NCI-H2081 treated with DMSO at 0.1 percent for 48 hours (cell line): ENCODE measurements at places on chromosomes 5 and 9.
A peak's percentile ranks its signal among the peaks of the same experiment; 100 is the strongest.

DNA sequence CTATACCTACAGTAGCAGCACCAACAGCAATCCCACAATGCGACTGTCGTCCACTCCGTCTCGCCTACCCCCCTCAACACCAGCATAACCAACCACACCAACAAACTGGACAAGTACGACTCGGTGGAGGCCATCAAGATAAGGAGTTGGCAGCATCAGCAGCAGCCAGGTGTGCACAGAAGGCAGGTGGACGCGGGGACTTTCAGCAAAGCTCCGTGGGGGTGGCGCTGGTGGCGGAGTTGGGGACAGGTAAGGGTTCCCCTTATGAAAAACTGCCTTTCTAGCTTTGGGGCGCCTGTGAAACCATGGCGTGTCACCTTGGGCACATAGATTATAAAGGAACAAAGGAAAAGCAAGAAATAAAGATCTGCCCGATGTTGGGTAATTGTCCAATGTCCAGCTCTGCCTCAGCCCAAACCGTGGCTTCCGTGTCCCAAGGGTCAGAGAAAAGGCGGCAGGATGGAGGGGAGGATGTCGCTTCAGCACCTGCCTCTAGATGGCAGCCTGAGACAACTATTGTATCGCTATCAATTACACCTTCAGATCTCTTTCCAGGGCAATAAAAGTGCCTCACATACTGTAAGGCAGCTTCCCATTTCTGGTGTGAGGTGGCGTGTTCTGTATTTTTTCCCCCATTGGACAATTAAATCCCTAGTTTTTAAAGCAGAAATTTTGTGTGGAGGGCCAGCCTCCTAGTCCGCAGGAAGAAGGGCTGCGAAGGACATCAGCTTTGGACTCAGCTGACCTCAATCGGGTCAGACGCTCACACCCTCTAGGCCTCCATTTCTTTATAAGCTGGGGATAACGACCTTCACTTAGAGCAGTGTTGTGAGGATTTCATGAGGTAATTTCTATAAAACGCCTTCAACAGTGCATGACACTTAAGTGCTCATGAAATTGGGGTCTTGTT lies 58.8 kb downstream of the MTRR start:
- peak; percentile 77 for DNase-seq

DNA sequence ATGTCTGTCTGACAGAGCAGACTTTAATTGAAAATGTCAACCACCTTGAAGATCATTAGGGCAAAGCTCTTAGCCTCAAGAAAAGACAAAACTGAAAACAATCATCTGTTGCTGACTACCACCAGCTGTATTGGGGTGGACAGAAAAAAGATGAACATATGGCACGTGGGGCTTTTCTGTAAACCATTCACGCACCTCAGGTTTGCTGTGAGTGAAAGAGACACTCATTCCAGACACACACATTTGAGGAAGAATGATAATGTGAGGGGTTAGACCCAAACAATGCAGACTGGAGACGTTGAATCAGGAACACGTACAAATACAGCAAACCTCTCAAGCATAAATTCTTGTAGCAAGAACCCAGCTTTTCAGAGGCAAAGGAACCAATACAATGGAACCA lies 158.7 kb downstream of the EBF1 start:
- no peak for DNase-seq

DNA sequence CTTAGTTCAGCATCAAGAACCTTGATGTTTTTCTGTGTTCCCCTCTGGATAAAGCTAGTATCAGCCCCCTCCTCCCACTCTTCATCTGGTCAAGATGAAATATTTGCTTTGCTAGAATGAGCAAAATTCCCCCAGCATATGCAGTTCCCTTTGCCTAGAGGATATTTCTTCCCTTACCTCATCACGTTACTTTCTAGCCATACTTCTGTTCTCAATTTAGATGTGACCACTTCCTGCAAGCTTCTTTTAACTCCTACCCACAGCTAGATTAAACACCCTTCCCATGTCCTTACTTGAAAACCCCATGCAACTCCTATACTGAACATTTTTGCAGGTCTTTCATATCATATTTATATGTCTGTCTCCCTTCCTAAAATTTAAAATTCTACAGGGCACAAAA lies 178.9 kb upstream of the TUSC1 start:
- DNase-seq = no peak

GRCh38 chr9:101117161-101117560 lies 88.6 kb downstream of the PLPPR1 start:
- no peak for DNase-seq

DNA sequence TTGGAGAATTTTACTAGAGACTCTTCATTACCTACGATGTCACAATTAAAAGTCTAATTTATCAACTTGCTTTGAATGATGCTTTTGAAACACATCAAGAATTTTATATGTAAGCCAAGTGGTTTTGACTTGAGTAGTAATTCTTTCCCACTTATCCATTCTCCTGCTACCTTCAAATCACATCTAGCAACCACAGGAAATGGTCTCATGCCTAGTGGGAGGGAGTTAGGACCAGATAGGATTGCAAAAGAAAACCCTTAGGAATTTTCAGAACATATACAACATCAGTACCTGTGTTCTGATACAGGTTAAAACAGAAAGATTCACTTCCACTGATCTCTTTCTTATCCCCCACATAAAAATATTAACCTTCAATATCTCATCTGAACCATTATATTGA lies 260.4 kb downstream of the CWC27 start:
- DNase-seq = no peak

DNA sequence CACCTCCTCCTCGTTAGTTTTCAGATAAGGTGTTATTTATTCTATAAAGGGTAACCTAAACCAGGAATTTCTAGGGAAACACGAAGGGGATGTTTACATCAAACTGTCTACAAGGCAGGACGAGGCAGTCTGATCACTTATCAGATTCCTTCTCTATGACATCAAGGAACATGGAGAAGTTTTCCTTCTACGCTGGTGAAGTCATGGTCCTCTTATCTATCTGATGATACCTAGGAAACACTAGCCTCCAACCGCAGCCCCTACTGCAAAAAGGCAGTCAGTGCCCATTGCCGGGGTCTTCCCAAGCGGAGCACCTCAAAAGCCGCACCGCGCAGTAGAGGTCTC lies 1.5 kb downstream of the MPDZ start:
- no peak for DNase-seq

DNA sequence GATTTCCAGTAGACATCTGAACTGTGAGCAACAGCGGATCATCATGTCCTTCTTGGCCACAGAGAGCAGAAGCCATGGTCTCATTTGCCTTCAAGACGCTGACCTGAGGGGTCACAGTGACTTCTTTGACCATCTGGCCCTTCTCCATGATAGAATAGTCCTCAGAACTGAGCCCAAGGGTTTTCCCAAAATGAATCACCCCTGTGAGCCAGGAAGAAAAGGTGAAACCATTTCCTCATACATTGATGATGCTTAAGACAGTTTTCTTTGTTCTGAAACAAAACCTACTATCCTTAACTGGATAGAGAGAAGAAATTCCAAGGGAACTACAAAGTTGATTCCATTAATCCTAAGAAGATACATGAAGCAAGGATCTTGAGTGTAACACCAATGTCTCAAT lies 503.9 kb downstream of the CTNND2 start:
- DNase-seq = no peak

DNA sequence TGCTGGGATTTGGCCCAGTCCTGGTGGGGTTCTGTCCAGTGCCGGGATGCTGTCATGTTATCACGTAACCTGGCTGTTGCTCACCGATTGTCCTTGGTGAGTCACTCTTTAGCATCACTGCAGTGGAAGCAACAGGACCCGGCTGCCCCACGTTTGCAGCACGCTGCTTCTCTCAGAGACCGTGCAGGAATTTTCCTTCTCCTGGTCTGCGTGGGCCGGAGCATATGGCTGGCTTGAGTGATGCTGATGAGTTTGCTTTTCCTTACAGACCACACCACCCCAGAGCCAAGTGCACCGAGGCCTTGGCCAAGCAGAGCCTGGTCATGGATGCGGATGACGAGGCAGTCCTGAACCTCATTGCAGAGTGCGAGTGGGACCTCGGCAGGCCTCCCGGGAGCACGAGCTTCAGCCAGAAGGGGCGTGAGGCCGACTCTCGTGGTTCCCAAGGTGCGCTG lies 21.4 kb downstream of the CEP72 start:
- DNase-seq = no peak

GRCh38 chr9:2634153-2634552 lies 12.6 kb downstream of the VLDLR start:
- DNase-seq = no peak

DNA sequence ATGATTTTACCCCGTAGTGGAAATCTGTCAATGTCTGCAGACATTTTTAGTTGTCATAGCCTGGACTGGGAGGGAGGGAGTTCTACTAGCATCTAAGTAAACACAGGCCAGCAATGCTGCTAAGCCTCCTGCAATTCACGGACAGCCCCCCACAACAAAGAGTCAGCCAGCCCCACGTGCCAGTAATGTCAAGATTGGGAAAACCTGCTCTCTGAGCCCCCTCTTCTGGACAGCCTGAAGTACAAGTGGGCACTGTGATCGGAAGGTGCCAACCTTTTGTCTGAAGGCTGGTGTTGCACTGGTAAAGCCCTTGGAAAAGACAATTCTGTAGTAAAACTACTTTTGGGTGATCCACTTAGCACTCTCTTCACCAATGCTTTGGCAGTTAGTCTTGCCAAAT lies 154.5 kb downstream of the TARS1 start:
- DNase-seq = no peak

DNA sequence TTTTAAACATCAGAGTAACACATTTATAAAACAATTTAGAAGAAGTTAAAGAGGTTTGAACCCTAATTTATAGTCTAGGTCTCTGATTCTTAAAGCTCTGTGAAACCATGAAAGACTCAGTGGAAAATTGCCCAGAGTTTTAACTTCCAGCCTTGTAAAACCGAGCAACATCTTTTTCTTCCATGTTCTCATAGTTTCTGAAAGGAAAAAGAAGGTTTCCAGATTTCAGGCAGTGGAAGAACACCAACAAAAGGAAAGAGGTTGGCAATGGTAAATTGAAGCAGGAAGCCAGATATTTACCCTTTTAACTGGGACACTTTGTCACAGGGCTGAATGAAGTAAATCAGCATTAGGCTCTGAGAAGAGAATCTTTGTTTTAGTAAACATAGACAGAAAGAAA lies 1999.3 kb downstream of the MAT2B start:
- no peak for DNase-seq

DNA sequence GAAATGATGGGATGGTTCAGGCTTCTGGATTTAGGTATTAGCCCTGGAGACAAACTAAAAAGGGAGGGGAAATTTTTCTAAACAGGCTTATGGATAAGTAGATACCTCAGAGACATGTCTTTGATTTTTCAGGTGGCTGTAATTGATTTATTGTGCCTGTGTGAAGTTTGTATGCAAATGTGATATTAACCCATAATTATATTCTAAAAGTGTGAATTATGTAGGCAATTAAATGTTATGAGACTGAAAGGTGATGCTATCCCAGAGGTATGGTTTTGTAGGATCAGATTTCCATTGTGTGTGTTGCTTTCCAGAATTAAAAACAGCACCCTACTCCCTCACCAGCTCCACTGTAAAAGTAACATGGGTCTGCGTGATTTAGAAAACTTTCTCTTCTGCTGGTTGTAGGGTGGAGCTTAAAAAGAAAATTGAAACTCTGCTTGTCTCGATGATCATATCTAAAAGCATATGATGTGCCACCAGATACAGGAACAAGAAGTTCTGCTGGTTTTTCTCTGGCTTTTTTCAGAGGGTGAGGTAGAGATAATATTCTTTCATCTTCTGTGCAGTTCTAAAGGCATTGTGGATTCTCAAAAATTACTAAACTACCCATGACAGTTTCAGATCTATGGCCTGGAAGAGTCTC lies 71.8 kb upstream of the TAF11L2 start:
- peak; percentile 59 for DNase-seq

DNA sequence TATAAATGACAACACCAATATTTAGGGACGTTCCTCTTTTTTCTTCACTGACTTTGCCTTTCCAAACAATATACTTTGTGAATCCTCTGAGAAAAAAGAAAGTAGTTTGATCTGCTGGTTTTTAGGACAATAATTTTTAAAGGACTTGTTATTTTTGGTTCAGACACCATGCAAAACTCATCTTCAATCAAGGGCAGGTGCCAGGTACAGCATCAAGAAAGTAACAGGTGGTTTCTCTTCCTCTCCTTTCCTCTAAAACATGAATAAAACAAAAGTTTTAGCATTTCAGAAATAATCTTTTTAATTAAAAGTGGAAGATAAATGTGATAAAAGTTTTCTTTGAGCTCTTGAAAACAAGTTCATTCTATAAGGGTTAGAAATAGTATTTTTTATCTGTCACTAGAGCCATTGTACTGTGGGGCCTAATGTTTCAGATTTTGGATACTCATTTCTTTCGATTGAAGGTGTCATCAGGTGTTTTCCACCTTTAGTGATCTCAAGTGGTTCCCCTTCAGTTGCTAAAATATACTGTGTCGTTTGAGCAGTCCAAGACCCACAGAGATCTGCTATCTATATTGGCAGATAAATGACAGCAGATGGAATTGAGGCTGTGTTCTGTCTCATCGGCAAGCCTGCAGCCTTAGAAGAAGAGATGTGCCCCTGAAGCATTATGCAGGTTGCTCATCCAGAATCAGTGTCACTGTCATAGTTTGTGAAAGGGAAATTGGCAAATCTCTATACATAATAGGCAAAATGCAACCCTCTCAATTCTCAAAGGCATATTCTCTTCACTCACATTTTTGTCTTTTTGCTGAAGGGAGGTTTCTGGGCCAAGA lies 499.7 kb downstream of the PDE4D start:
- DNase-seq = no peak

DNA sequence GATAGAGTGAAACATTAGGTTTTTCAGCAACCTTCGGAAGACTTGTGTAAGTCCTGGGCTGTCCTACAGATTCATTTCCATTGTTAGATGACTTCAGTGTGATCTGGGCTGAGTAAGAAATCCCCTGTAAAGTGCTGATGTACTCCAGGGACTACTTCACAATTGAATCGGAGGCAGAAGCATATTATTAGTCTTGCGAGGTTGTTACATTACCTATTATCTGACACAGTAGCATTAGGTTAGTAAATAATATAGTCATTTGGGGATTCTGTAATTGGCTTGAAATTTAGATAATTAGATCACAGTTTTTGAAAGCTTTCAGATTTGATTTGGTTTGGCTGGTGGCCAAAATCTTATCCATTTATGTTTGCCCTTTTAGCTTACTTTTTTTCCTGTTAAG lies 62.4 kb downstream of the DMRT1 start:
- no peak for DNase-seq

- no peak for DNase-seq
Observed at GRCh38 chr5:146290318-146290717, 48.3 kb upstream of the POU4F3 start.

- DNase-seq = no peak
Observed at GRCh38 chr5:58965677-58966414, 383.0 kb downstream of the RAB3C start.

GRCh38 chr5:113357696-113358476 lies 76.9 kb downstream of the TSSK1B start:
- DNase-seq = no peak
